ENCODE measurements at places on chromosomes 1 and 21. TPM values are rescaled to one million over a fixed set of nuclear protein-coding genes. Genes with fewer than 3 reads are reported as not detected.

GBP4 gene
- 30.8 TPM for total RNA-seq

DNA sequence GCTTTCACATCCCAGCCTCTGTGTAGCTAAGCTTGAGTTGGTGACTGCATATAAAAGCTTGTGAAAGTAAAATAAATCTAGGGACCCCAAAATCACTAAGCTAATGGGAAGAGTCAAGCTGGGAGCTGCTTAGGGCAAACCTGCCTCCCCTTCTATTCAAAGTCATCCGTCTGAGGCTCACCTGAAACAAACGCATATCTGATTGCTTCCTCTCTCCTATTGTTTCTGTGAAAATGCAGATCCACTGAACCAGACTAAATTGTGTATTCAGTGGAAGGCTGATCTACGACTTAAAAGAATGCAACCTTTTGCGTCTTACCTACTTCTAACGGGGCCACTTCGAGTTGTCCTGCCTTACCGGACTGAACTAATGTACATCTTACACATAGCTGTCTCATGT lies 70.3 kb downstream of the LTN1 start:
- no peak for DNase-seq

GRCh38 chr1:232767305-232768074 lies 37.7 kb upstream of the MAP10 start:
- peak; percentile 16 for DNase-seq

DNA sequence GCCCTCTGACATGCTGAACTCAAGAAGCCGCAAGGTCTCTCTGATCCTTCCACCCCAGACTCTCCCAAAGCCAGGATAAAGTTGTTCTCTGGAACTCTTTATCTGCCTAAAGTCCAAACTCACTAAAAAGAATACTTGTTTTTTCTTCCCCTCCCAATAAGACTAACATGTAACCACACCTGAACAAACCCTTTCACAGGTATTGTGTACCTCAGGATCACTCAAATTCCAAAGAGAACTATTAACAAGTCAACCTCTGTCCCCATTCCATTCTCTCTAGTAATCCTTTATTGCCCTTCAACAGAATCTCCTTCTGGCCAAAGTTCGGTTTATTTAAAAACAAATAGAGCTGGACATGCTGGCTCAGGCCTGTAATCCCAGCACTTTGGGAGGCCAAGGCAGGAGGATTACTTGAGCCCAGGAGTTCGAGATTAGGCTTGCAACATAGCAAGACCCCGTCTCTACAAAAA lies 4.1 kb upstream of the TOE1 start:
- DNase-seq = no peak

All from activated CD4-positive, alpha-beta T cell treated with anti-CD3 and anti-CD28 coated beads for 36 hours (primary cell).